Neuronal stem cell (in vitro differentiated cells): ENCODE measurements at places on chromosomes 2 and 18.
A peak's percentile ranks its signal among the peaks of the same experiment; 100 is the strongest.

DNA sequence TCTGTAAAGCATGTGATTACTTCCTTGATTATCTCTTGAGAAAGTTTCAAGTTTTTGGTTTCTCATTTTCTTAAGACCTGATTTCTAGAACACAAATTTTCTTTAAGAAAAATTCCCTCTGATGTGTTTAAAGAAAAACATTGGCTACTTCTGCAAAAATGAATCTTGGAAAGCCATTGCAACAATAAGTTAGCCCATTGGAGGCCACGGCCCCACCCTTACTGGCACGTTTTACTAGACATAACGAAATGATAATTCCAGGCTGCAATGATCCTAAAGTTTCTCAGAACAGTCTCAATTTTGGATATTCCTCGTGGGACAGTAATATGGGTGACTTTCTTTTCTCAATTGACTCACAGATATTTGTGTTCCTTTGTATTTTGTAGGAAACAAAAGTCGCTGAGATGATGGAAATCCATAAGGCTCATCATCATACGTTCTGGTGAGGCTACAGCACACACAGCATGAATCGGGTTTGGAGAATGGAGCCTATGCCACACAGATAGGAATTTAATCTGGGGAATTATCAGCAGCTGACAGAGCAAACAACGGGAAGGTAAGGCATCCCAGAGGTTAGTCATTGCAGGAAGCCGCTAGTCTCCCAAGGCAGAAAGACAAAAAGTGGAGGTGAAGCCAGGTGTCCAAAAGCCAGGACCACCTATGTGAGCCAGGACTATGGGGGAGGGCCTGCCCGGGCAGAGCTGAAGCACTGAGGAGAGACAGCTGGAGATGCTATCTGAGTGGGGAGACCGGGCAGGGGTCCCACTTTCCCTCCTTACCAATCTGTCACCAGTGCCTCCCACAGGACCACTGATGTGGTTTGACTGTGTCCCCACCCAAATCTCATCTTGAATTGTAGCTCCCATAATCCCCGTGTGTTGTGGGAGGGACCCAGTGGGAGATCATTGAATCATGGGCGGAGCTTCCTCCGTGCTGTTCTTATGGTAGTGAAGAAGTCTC is 35.9 kb downstream of the SOWAHC start:
- no peak for DNase-seq

GRCh38 chr2:180010701-180011100 is 3.6 kb upstream of the CWC22 start:
- DNase-seq, result no peak

- DNase-seq, result no peak
These were observed 12.8 kb downstream of the TFPI start for GRCh38 chr2:187541086-187542085.

GRCh38 chr18:32469691-32470459 is 807 bp downstream of the GAREM1 start:
- DNase-seq, result peak; percentile 23

DNA sequence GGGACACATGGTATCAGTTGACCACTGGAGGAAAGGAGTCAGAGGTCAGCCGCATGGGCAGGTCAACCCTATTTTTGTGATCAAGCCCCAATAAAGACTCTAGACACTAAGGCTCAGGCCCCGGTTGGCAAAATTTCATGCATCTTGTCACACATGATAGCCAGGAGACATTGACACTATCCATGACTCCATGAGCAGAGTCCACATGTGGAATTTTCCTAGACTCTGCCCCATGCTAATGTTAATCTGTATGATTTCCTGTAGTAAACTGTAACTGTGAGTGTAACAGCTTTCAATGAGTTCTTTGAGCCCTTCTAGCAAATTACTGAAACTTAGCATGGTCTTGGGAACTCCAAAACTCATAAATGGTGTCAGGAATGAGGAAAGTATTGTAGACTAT is 192.3 kb downstream of the PDE11A start:
- DNase-seq, result no peak

GRCh38 chr18:35910327-35910726 is 62.2 kb upstream of the RMP24 start:
- no peak for DNase-seq

DNA sequence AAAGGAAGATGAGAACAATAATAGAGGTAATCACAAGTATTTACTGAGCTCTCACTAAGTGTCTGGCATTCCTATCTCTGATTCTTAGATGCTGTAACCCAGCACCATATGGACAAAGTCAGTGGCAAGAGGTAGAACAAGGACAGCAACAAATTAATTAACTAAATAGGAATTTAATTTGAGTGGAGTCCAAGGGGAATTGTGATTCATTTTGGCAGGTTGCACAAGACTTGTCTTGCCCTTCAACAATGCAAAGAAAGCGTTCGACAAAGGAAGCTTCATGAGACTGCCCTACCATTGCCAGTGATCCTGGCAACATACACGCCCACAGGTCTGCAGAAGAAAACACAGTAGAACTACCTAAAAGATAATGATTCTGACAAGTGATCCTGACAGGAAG is 221.6 kb downstream of the RBM43 start:
- no peak for DNase-seq

DNA sequence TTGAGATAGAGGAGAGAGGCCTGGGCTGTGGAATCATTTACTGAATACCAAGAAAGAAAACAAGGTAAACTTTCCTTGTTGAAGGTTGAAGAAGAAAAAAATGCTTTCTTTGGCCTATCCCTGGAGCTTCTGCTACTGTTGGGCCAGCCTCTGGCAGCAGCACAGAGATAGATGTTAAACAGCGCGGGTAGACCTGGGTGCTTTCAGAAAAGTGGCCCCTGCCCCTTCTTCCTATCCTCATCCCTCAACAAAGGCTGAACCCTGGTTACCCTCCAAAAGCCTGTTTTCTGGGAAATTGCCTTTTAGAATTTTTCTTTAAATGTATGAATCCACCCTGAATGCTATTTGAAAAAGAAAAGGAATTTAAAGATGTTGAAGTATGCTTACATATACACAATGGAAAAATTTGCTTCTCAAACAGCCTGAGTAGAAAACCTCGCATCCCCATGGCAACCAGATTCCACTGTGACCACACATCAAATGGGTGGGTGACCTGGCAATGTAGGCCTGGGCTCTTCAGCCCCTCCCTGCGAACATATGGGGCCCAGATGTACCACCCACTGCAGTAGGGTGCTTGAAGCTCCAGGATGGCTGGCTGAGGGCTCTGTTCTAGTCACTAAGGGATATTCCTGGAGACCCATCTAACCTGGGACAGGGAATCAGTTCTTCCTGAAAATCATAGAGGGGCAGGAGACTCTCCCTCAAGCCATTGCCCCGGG is 23.4 kb upstream of the CHRNA1 start:
- no peak for DNase-seq

GRCh38 chr2:199663157-199663556 is 187.8 kb downstream of the FTCDNL1 start:
- DNase-seq, result no peak

DNA sequence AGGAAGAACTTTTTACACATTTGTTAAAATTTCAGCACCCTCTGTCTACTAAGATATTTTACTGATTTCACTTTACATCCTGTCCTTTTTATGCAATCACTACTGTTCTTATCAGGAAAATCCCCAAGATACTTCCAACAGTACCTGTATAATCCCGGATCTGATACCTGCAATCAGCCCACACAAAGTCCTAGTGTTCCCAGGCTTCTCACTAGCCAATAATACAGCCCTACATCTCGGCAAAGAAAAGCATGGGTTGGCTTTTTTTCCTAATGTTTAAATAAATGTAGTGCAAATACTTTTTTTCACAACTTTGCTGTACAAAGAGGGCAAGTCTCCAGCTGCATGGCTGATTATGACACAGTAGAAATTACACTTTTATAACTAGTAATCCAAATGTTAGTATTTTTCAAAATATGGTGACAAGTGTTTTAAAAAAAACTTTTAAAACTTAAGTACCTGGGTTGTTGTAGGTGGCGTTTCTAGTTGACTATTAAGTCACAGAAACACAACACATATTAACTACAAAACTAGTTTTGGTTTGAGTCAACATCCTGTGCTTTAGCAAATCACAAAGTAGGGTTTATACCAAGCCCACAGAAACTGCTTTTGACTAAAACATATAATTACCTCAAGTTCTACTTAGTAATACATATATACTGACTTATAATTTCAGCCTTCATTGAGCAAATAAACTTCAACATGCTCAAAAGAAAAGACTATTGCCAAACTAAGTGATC is 19.5 kb downstream of the CNOT11 start:
- DNase-seq, result no peak

DNA sequence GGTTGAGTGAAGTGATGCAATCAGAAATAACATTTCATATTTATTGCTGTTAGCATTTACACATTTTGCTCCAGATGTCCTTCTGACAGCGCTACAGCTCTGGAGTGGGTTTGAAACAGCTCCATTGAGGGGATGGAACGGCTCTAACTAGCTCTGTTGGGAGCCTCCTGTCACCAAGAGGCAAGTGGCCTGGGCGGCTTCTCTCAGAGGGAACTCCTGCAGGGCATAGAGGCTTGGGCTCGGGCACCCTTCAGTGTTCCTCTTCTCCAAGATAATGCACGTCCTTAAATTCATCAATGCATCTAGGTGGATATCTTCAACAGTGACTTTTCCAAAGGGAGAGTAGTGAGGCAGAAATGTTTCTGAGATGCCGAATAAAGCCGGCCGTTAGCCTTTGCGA is 122.5 kb downstream of the CNTNAP5 start:
- DNase-seq, result no peak

GRCh38 chr2:118850168-118850900 is 2.9 kb upstream of the EN1 start:
- DNase-seq, result peak; percentile 17

DNA sequence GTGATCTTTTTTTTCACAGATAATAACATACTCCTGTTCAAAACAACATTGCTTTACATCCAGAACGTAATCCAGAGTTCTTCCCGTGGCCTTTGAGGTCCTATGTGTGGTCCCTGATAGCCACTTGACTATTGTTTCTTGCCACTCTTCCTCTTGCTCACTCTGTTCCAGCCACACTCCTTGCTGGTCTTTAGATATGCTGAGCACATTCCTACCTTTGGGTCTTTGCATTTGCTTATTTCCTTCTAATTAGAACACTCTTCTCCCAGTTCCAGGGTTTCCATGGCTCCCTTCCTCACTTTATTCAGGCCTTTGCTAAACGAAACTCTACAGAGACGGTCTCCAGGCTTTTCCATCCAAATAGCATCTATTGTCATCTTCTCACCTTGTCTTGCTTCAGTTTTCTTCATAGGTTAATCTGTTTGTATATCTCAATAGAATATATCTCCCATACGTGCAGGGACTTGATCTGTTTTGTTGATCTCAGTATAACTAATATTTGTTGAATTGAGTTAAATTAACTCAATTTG is 59.9 kb downstream of the ACSL3 start:
- no peak for DNase-seq

GRCh38 chr18:13233787-13234783 is 15.5 kb downstream of the LDLRAD4 start:
- no peak for DNase-seq

GRCh38 chr2:140178234-140178633 is 1398.0 kb upstream of the NXPH2 start:
- DNase-seq, result no peak

DNA sequence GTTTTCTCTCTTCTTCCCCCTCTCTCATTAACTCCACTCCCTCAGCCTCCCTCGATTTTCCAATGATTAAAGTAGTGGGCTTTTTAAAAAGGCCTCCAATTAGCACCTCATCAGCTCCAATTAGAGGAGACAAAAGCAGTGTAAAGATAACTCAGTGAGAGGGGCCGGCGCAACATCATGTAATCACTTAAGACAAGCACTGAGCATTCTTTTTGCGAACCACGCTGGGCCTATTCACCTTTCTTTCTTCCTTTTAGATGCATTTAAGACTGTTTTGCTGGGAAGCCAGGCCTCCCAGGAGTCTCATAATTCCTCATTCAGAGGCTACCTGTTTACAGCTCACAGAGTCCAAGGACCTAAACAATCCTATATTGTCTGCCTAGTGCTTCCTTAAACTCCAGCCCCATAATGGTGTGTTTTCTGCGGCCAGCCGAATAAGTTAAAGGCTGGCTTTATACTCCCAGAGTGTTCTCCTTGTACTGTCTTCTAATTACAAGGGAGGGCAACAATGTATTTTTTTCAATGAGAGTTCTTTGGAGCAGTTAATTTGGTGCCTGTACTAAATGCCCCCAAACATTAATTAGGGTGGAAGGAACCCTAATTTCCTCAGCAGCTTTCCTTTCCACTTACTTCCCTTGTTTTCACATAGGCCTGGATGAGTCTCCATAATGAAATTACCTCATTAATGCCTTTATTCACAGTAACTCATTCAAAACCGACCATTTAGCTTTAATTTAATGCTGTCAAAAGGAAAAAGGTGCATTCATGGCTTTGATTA is 28.0 kb upstream of the LMAN1 start:
- peak; percentile 83 for DNase-seq

DNA sequence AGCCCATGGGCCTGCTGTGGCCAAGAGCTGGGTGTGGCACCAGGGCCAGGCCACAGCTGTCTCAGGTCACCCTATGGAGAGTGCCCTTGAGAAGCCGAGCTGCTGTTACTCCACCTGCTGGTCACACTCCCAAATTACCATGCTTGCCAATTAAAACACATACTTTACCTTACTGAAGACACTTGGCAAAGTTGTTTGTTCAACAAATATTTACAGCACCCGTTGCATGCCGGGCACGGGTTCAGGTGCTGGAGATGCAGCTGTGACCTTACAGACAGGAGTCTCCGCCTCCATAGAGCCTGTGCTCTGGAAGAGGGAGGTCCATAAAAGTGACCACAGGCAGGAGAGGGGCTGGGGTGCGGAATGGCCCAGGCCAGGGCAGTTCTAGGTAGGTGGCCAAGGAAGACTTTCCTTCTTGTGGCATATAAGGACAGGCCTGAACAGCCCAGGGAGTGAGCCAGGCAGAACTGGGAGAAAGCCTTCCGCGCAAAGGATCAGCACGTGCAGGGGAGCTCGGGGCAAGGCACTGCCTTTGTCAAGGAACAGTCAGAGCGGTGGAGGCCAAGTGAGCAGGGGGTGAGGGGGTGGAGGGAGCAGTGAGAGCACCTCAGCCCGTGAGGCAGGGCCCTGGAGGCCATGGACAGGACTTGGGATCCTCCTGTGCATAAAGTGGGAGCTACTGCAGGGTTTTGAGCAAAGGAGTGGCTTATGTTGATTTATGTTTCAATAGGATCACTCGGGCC is 23.6 kb upstream of the RBM44 start:
- DNase-seq, result peak; percentile 29

GRCh38 chr18:61845197-61845596 is 47.6 kb downstream of the RNF152 start:
- DNase-seq, result no peak

DNA sequence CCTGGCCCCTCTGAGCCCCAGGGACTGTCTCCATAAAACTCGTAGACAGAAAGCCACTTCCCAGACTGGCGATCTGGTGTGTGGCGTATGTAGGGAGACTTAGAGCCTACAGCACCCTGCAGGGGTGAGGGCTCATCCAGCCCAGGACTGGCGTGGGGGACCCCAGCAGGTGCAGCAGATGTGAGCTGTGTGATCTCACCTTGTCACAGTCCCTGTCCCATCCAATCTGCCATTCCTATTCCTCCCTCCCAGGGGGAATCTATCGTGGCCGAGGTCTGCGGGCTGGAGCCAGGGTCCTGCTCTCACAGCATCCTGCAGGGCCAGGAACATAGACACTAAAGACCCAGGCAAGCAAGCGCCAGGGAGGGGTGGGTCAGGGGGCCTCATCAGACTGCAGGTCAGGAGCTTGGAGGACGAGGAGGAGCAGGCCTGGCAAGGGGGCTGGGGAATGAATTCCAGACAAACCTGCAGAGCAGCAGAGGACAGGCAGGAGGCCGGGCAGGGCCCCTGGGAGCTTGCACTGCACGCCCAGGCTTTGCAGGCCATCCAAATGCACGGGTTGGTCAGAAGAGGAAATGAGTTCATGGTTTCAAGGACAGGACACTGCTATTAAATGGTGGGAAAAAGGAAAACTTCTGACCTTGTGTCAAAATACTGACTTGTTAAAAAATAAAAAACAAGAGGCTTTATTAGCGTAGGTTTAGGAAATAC is 32.5 kb downstream of the HS6ST1 start:
- DNase-seq, result no peak
